ENCODE measurements at places on chromosomes 1 and 21. TPM values are rescaled to one million over a fixed set of nuclear protein-coding genes. Genes with fewer than 3 reads are reported as not detected.

GRCh38 chr1:113394043-113394862, 3.9 kb downstream of the MAGI3 start:
- peaks cover 29% of the 10 kb centered on the region for H3K4me1 ChIP-seq
- no peak overlapping the region for H3K27ac ChIP-seq
- H3K4me3 ChIP-seq: no peak overlapping the region
- no peaks in the 10 kb centered on the region for H3K36me3 ChIP-seq

DNA sequence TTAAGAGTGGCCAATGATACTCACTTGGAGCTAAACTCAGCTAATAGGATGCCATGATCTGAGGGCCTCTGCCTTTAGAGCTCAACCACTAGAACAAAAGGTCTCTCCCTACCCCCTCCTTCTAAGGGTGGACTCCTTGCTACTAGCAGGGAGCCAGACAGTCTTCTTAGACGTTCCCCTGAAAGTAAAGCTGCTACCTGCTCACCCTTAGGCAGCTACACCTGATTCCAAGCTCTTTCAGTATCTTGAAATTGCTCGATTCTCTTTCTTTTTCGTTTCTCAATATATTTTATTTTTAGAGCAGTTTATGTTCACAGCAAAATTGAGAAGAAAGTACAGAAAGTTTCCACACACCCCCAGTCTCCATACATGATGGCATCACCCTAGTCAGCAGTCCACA, 112.6 kb upstream of the KCNJ15 start:
- H3K4me3 ChIP-seq: no peak overlapping the region
- no peak overlapping the region for H3K27ac ChIP-seq
- H3K27me3 ChIP-seq: peaks cover 24% of the 10 kb centered on the region
- H3K4me1 ChIP-seq: peaks cover 10% of the 10 kb centered on the region
- H3K36me3 ChIP-seq: peaks cover 3% of the 10 kb centered on the region

GRCh38 chr1:15761366-15762128, 3.0 kb downstream of the FBLIM1 start:
- no peak for DNase-seq
- peaks cover 55% of the 10 kb centered on the region for H3K4me1 ChIP-seq
- H3K36me3 ChIP-seq: peaks cover 19% of the 10 kb centered on the region
- H3K4me3 ChIP-seq: peak overlapping the region; percentile 84
- no peaks in the 10 kb centered on the region for H3K27me3 ChIP-seq

DNA sequence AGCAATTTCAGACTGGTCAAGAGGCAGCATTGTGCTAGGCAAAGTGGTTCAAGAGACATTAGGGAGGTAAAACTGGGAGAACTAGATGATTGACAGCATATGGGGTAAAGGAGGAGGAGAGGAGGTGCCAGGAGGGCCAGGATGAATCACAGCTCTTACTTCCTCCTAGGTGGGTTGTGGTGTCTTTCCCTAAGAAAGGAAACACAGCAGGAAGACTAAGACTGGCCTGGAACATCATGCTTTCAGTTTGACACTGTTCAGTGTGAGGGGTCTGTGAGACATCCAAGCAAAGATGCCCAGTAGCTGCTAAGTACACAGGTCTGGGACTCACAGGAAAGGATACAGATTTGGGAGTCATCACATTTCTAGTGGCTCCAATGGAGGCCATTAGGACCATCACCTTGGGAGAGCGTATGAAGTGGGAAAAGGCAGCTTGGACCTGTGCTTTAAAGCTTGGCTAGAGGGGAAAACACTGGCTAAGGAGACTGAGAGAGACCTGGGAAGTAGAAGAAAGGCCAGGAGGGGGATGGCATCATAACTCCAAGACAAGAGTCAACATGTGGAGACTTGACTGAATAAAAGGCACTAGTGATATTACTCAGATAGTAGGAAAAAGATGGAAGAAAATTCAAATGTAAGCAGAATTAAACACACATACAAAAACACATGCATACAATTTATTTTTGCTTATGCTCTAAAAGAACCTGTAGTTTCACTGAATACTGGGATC, 17.3 kb downstream of the CD58 start:
- H3K36me3 ChIP-seq: no peaks in the 10 kb centered on the region
- no peak for DNase-seq

DNA sequence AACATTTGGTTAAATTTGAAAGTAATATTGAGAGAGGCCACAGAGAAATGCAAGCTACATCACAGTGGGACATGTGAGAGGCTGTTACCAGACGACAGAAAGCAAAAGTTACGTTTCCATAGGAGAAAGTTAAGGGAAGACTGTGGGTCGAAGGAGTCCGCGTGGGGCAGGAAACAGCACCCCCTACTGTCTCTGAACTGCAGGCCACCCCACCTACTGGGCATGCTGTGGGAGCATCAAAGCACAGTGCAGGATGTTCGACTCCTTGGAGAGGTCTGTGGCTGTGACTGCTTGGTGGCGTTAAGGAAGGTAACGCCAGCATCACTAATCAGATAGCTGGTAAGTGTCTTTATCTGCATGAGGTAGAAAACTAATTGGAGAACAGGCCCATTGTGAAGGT, 123.9 kb downstream of the PTBP2 start:
- no peak overlapping the region for H3K4me3 ChIP-seq
- no peak overlapping the region for H3K27ac ChIP-seq
- DNase-seq: no peak
- no peaks in the 10 kb centered on the region for H3K27me3 ChIP-seq
- no peaks in the 10 kb centered on the region for H3K4me1 ChIP-seq

DNA sequence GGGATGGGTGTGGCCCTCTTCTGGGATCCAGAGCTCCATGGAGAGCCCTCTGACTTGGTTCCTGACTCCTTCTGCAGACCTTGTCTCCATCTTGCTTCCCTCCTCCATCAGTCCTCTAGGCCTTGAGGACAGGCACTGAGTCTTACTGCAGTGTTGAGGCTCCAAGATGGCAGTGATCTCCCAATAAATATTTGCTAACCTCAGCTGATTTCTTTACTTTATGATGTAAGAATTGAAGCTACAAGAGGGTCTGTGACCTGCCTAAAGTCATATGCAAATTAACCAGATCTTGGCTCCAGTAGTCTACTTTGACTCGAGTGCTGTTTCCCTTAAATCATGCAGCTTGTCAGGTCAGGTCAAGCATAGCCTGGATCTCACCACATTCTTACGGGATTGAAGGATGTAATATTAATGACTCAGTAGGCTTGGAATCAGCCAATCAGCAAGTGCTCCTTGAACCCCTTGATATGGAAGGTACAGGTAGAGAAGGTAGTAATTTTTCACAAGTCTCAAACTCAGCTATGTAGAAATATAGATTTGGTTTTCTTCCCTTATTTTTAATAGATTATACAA, 93.0 kb downstream of the CLIC6 start:
- no peak overlapping the region for H3K27ac ChIP-seq
- peaks cover 3% of the 10 kb centered on the region for H3K4me1 ChIP-seq

- H3K36me3 ChIP-seq: peaks cover 7% of the 10 kb centered on the region
- no peak overlapping the region for H3K4me3 ChIP-seq
Measured at GRCh38 chr1:240804475-240804874, 192.5 kb upstream of the GREM2 start.

GRCh38 chr1:43317817-43318471, 17.2 kb downstream of the TIE1 start:
- DNase-seq: no peak
- H3K36me3 ChIP-seq: no peaks in the 10 kb centered on the region
- H3K4me3 ChIP-seq: no peak overlapping the region
- H3K27me3 ChIP-seq: no peaks in the 10 kb centered on the region
- no peaks in the 10 kb centered on the region for H3K4me1 ChIP-seq

S100A7 gene
- total RNA-seq: not detected

ASCL5 gene
- total RNA-seq: not detected
